Posterior vena cava (tissue), 2 donors: ENCODE measurements at places on chromosomes 4 and X. TPM values are rescaled to one million over a fixed set of nuclear protein-coding genes. Genes with fewer than 3 reads are reported as not detected.

Gene SLITRK2
- 0.28 TPM for total RNA-seq

Gene TADA2B
- total RNA-seq = 19.7 TPM

Gene FRMPD4
- 0.10 TPM for total RNA-seq

Gene RAP2C
- 21.1 TPM for total RNA-seq

Gene CXCL10
- 0.32 TPM for total RNA-seq

Gene FHDC1
- 1.2 TPM for total RNA-seq

Gene LAP3
- total RNA-seq = 72.4 TPM

Gene SPANXA2
- total RNA-seq = not detected

Gene CSAG2
- total RNA-seq = not detected

Gene ZNF711
- total RNA-seq = 3.2 TPM

Gene TCP11X2
- total RNA-seq = not detected

Gene NPY2R
- 0.09 TPM for total RNA-seq

Gene IQCM
- total RNA-seq = not detected

Gene L1CAM
- 4.4 TPM for total RNA-seq

Gene SSX2B
- not detected for total RNA-seq

Gene LIMCH1
- total RNA-seq = 38.7 TPM

Gene ZAR1
- not detected for total RNA-seq

Gene GABRQ
- total RNA-seq = not detected

Gene YIPF7
- not detected for total RNA-seq

Gene TLR1
- total RNA-seq = 11.1 TPM

Gene POLN
- total RNA-seq = 3.5 TPM

Gene MFAP3L
- total RNA-seq = 5.7 TPM

Gene TCEAL6
- not detected for total RNA-seq

Gene DNASE1L1
- total RNA-seq = 20.0 TPM

Gene CLNK
- total RNA-seq = 0.19 TPM

Gene ABCD1
- 22.6 TPM for total RNA-seq

Gene CXorf38
- 10.3 TPM for total RNA-seq

Gene FAM50A
- 52.7 TPM for total RNA-seq

Gene ADH7
- total RNA-seq = not detected

Gene BEX1
- total RNA-seq = 0.83 TPM

Gene NMU
- not detected for total RNA-seq

Gene NEXMIF
- total RNA-seq = 1.7 TPM
